ENCODE measurements at places on chromosomes 2 and 18. TPM values are rescaled to one million over a fixed set of nuclear protein-coding genes. Genes with fewer than 3 reads are reported as not detected.

Gene WIPF1
- 30.1 TPM for polyA plus RNA-seq

Gene CHRND
- 0.87 TPM for polyA plus RNA-seq

Gene PSD4
- polyA plus RNA-seq = 7.1 TPM

Gene MOCOS
- 0.75 TPM for polyA plus RNA-seq

Gene GPAT2
- 0.83 TPM for polyA plus RNA-seq

Gene SLC9A2
- 4.6 TPM for polyA plus RNA-seq

Gene ZAP70
- polyA plus RNA-seq = 2.4 TPM

Gene CHST9
- 4.4 TPM for polyA plus RNA-seq

Gene ST6GAL2
- 18.8 TPM for polyA plus RNA-seq

Gene HOXD13
- 0.17 TPM for polyA plus RNA-seq

Gene RIT2
- 0.09 TPM for polyA plus RNA-seq

Gene NOSTRIN
- 37.0 TPM for polyA plus RNA-seq

Gene CLEC4F
- polyA plus RNA-seq = 0.09 TPM

Gene CYP27A1
- 61.9 TPM for polyA plus RNA-seq

Gene MARCO
- not detected for polyA plus RNA-seq

Gene AQP12B
- 0.51 TPM for polyA plus RNA-seq

Gene NAGK
- 113 TPM for polyA plus RNA-seq

Gene ZNF514
- polyA plus RNA-seq = 25.5 TPM

Gene OR6B2
- not detected for polyA plus RNA-seq

Gene CD8B2
- polyA plus RNA-seq = 0.05 TPM

Gene CDCA7
- polyA plus RNA-seq = 31.4 TPM

Gene NEB
- 22.1 TPM for polyA plus RNA-seq

Gene LINC00305
- polyA plus RNA-seq = 4.3 TPM

Gene GCA
- polyA plus RNA-seq = 38.0 TPM

Gene MAP3K19
- 0.32 TPM for polyA plus RNA-seq

Gene ASTL
- polyA plus RNA-seq = 0.17 TPM

Gene ZEB2
- polyA plus RNA-seq = 112 TPM

Gene PLCD4
- polyA plus RNA-seq = 9.4 TPM

Gene CFAP65
- 0.11 TPM for polyA plus RNA-seq

Gene DSC2
- 36.4 TPM for polyA plus RNA-seq

Gene ZSWIM2
- polyA plus RNA-seq = not detected

Gene ABCG8
- 1.2 TPM for polyA plus RNA-seq

Gene RTTN
- 19.1 TPM for polyA plus RNA-seq

Gene GRHL1
- polyA plus RNA-seq = 5.0 TPM

Gene CCDC68
- polyA plus RNA-seq = 12.8 TPM

Gene NEURL3
- polyA plus RNA-seq = 4.0 TPM

Gene PDE11A
- 6.0 TPM for polyA plus RNA-seq

Gene EFEMP1
- polyA plus RNA-seq = 97.8 TPM

Gene TNFRSF11A
- polyA plus RNA-seq = 2.3 TPM

Gene ACADL
- polyA plus RNA-seq = 36.8 TPM

Gene SLC9A4
- polyA plus RNA-seq = 8.2 TPM

Gene UGT1A10
- polyA plus RNA-seq = not detected

Gene PRKAG3
- polyA plus RNA-seq = 0.04 TPM

Gene GKN1
- not detected for polyA plus RNA-seq

Gene PRLH
- not detected for polyA plus RNA-seq

Gene DSG4
- polyA plus RNA-seq = not detected

Gene RUFY4
- polyA plus RNA-seq = 0.09 TPM

Gene CHRNG
- polyA plus RNA-seq = 1.6 TPM

Gene CFC1
- polyA plus RNA-seq = not detected
